ENCODE measurements at places on chromosomes 5 and 9.

DNA sequence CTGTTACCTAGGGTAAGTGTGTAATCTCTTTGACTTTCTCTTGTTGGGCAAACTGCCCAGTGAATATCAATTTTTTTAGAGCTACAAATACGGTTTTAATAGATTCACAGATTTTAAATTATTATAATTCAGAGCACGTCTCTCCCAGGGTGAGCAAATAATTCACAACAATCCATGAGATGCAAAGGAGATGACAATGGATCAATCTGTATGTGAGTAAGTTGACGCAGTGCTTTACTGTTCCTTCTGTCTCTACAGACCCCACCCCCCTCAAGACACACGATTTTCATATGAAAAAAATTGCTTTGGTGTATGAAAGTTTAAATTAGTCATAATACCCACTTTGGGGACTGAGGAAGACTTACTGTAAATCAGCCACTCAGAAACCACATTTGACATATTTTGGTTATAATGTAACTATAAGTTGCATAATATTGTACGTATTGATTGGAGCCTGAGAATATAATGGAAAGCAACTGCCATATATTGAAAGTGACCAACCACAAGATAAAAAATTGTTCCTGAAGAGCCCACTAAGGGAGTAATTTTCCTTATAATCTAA lies 201.7 kb downstream of the BNC2 start:
- no peak for DNase-seq

DNA sequence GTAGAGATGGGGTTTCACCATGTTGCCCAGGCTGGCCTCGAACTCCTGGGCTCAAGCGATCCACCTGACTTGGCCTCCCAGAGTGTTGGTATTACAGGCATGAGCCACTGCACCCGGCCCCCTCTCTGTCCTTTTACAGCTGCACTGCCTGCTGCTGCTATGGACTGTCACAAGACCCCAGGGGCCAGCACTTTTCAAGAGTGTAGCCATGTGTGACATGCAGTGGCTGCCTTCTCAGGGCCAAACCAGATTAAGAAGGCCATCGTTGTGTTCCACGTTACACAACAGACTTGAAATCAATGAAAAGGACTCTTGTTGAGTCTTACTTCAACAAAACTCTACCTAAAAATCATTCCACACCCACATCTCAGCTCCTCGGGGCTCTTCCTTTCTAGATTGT lies 78.9 kb upstream of the ICE1 start:
- no peak for DNase-seq

DNA sequence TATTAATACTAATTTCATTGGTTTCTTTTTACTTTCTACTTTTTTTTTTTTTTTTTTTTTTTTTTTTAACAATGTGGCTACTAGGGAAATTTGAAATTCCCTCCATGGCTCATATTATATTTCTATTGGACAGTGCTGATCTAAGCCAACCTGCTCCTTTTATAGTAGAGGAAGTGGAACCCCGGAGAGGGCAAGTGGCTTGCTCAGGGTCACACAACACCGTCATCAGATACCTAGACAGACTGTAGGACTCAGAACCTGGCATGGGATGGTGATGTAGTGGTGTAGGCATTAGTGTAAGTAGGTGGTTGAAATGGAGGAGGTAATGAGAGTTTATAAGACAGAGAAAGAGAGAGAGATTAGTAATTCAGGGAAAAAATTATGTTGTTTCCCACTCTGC lies 10.8 kb downstream of the ZNF618 start:
- DNase-seq: no peak

- DNase-seq: no peak
Observed at GRCh38 chr5:95892784-95893354, 68.8 kb downstream of the ELL2 start.

- no peak for DNase-seq
Observed at GRCh38 chr9:108642871-108643270, 212.9 kb downstream of the ACTL7B start.

DNA sequence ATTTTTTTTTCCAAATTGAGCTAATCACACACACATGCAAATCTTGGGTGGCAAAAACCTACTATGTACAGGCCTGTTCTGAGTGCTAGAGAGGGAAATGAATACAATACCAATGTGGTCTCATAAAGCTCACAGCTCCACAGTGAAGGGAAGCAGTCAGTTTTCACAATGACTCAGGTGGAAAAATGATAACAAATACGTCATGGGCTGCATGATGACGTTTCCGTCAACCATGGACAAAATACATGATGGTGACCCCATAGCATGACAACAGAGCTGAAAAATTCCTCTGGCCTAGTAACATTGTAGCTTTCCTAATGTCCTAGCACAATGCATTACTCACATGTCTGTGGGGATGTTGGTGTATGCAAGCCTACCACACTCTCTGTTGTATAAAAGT lies 252.5 kb downstream of the TRIM32 start:
- DNase-seq: no peak

- no peak for DNase-seq
Observed at GRCh38 chr5:10825897-10826644, 65.0 kb upstream of the DAP start.

- DNase-seq: no peak
Observed at GRCh38 chr9:72338631-72339030, 26.4 kb downstream of the ZFAND5 start.

DNA sequence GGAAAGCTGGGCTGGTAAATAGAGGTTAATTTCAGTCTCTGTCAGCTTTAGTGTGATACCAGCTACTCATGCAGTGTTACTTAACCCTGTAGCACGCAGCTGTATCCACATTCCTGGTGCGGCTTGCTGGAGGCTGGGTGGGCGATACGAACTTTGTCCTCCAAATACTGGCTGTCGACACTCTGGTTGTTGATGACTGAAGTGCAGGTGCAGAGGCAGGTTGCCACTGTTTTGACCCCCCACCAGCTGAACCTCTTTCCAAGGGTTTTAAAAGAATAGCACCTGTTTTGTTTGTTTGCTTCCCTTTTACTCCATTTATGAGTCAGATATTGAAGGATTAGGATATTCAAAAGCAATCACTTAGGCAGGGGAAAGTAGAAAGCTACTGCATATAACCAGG lies 4.4 kb upstream of the RABGAP1 start:
- DNase-seq: no peak

GRCh38 chr5:102830241-102830640 lies 75.1 kb downstream of the PAM start:
- no peak for DNase-seq

- no peak for DNase-seq
Observed at GRCh38 chr5:83917261-83917908, 196.7 kb upstream of the HAPLN1 start.

DNA sequence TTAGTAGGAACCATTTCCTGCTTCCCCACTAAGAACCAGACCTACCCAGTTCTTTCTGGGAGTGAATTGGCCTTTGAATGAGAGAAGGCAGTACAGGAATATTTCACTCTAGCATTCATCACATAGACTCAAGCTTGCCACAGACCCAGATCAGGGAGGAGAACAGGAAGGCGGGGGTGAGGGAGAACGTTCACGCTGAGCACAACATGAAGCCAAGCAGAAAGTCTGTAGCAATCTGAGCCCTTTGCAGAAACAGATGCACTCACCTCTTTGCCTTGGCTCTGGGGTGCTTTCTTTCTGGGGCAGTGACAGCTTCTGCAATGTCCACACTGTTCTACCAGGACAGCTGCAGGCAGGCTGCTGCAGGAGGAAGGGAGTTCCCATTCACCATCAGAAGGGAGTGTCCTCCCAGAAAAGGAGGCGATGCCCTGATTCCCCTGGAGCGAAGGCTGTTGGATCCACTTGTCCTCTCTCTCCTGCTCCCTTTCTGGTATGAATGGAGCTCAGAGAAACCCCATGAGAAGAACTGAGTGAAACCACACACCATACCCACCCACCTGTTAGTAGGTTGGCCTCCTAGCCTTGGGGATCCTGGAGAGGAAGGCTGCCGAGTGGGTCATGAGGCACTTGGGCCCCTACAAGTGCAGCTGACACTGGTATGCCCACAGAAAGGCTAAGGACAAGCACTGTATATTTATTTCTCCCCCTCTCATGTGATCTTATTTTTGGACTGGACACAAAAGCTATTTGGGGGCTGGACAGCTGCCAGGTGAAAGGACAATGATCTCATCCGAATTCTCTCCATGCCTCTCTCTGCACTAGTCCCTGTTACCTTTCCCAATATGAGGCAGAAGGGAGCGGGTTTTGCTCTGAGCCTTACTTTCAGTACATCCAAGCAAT lies 11.7 kb upstream of the FGF1 start:
- DNase-seq: no peak

DNA sequence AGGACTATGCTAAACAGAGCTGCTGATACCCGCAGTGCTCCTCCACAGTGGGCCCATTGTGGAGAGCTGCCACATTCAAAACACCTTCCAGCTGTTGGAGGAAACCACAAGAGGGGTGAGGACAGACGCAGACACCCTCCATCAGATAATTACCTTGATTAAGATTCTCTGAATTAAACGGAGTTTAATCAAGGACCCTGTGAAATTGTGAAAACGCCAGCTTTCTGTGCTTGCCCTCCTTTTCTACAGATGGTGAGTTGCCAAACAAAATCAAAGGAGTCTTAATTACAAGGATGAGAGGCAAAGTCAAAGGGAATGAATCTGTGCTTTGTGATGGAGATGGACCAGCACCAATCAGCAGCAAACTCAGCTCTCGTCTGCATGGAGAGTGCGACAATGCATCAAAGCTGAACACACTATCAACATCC lies 596.1 kb downstream of the ELAVL2 start:
- no peak for DNase-seq

- no peak for DNase-seq
Observed at GRCh38 chr5:34570721-34571676, 85.1 kb upstream of the RAI14 start.

- DNase-seq: no peak
Observed at GRCh38 chr9:136543280-136543679, 2.6 kb downstream of the NOTCH1 start.

DNA sequence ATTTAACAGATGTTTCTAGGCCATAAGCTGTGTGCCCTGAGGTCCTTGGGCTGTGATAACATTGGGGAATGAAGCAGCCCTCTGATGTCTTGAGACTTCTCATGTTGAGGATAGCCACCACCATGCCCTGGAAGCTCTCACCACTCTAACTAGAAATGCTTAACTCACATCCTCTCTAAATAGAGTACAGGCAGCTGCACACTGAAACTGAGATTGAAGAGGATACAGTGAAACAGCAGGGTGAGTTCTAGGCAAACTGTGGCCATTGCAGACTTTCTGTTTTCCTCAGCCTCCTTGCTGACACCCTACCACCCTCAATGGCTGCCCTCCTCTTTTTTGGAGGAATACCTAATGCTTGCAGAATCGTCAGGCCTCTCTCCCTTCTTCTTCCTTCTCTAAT lies 22.4 kb downstream of the UTP15 start:
- no peak for DNase-seq

DNA sequence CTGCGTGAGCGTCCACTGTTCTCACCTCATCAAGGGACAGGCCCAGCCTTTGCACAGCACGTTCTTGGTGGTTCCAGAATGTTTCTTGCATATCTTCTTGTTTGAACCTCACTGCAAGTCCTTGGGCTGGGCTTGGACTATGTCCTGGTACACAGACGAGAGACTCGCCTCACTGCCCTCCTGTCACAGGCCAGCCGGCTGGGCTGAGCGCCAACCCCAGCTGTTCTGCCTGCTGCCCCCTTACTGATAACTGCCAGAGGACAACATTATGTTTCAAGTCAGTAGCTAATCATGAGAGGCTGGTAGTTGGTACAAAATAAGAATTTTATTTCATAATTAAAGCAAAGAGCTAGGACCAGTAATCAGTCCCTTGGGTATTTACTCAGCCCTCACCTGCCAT lies 52.8 kb upstream of the LRRTM2 start:
- DNase-seq: peak; percentile 79

- DNase-seq: no peak
Observed at GRCh38 chr9:71571186-71571585, 197.1 kb downstream of the CEMIP2 start.

GRCh38 chr5:179870403-179870903 lies 11.8 kb upstream of the MRNIP start:
- no peak for DNase-seq

DNA sequence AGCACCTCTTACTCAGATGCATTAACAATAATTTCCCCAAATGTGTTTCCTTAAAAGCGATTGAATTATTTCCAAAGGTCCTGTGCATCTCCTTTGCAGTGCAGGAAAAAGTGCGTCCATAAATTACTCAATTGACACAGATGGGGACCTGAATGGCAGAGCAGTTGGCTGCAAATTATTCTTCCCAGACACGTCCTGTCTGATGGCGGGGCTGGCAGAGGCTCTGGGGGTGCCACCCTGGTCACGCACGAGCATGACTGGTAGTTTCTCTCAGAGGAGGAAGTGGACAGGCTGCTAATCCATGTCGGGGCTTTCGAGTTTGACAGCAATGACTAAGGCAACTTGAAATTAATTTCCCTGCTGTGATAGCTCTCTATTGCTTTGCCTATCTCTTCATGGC lies 264.8 kb upstream of the BRINP1 start:
- DNase-seq: no peak

GRCh38 chr9:92738661-92739081 lies 26.0 kb downstream of the BICD2 start:
- no peak for DNase-seq

DNA sequence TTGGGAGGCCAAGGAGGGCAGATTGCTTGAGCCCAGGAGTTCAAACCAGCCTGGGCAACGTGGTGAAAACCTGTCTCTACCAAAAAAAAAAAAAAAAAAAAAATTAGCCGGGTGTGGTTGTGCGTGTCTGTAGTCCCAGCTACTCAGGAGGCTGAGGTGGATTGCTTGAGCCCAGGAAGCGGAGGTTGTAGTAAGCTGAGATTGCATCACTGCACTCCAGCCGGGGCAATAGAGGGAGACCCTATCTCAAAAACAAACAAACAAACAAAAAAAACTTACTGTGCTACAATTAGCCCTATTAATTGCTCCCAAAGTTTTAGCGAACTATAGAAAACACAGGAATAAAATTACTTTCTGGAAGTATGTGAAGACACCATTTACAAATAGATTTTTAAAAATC lies 67.6 kb downstream of the ANKHD1 start:
- no peak for DNase-seq

DNA sequence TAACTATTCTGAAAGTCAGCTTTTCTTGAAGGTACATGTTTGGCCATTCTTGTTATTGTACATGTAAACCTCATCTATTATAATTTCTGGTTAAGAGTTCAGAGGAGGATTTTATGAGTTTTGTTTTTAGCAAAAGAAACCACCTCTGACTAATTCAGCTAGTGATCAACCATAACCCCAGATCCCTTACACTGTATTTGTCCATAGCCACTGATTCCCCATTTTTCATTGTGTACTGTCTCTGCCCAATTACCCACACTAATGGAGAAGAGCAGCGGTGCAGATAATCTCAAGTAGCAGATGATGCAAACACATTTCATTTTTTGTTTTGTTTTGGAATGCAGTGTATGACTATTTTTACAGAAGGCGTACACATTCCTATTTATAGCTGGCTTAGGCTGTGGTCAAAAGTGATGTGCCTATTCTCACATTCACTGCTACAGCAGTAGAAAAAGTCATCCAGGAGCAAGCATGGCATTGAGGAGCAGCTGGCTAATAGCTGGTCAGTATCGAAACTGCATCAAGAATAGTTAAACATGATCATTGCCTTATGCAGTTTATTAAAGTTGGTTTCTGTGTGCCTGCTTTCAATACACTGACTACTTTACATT lies 988.3 kb downstream of the DTWD2 start:
- no peak for DNase-seq
